ENCODE measurements at places on chromosomes 3 and 15.

GRCh38 chr3:10391391-10391790, 70.5 kb upstream of the SEC13 start:
- DNase-seq = no peak

- DNase-seq = no peak
Observed at GRCh38 chr3:177772908-177773557, 575.8 kb upstream of the TBL1XR1 start.

DNA sequence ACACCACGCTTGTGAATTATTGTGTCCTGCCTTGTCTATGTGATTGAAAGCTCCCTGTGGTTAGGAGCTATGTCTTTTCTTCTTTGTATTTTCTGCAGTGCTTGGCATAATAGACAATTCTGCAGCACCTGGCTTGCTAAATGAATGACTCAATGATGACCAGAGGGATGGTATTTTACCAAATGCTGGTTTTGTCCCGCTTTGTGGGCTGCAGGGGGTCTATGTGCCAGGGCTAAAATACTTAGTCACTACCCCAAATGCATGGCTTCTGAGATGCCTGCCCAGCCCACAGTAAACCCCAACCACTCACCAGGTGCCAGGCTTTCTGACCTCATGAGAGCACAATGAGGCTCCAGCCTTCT, 50.9 kb downstream of the BOC start:
- DNase-seq = no peak

- DNase-seq = peak; percentile 61
Observed at GRCh38 chr3:152352554-152352953, 83.8 kb downstream of the MBNL1 start.

DNA sequence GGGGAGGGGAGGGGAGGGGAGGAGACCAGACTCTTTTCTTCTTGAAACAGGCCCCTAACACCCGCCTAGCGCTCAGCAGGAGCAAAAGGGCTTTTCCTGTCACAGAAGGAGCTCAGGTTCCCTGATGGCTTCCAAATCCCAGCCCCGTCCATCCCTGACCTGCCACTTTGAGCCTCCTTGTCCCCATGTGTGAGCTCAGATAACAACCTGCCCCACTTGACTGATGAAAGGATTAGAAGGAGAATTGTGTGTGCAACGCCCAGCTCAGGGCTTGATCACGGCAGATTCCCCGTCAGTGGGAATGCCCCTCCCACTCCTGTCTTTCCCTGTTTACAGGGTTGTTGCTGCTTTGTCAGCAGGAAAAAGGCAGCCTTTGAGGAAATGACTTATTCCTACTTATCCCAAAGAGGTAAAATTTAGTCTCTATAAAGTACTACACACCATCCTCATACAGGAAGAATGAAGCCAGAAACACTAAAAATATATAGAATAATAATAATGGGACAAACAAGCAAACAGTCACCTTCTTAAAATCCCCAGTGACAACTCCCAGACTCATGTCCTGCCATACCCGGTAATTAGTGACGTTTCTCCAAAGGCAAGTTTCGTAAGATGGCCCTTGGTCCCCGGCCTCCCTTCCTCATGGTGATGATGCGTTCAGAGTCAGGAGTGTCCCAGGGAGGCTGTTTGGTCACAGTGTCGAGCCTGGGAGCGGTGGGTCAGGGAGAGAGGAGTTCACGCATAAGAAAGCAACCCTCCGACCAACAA, 6.1 kb upstream of the LRRC15 start:
- DNase-seq = no peak

DNA sequence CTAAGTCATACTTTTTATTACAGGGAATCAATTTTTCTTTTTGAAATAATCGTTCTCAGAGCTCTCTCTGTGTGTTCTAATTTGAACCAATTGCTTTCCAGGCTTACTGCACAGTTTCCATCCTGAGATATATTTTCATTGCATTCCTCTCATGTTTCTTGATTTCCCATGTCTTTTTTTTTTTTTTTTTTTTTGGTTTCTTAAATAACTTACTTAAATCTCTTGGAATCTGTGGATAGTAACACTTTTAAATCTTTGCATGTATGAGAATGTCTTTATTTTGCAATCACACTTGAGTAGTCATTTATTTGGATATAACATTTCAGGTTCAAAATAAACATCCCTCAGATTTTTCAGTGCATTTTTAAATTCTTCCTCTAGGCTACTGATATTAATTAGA, 14.5 kb upstream of the ABTB1 start:
- DNase-seq = no peak

DNA sequence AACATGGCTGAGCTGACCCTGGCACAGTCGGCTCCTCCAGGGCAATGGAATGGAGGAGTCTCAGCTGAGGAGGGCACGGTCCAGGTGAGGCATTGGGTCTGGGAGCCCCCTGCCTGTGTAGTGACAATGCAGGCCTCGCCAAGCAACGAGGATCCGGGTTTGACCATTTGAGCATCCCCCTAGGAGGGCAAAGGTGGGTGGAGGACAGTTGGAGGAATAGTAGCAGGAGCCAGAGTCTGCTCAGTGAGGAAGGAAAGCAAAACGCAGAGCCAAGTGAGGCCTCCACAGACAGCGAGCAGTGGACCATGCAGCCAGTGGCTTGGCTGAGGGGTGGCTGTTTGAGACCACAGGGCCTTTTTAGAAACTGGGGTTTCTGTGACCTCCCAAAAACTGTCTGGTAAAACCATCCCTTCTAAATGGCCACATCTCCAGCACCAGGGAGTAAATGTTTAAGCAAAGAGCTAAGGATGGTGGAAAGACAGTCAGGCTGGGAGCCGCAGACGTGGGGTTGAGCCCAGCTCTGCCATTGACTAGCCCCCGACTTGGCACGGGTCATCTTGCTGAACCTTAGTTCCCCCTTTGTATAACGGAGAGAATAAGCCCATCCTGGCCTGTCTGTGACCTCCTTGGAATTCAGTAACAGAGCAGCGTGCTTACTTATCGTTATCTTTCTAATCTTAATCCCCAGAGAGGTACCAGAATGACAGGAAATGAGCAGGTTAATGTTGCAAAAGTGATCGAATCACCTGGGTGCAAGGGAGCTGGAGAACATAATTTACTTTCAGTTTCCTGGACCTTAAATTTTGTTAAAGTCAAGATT, 46.8 kb downstream of the CMTM6 start:
- DNase-seq = peak; percentile 32

DNA sequence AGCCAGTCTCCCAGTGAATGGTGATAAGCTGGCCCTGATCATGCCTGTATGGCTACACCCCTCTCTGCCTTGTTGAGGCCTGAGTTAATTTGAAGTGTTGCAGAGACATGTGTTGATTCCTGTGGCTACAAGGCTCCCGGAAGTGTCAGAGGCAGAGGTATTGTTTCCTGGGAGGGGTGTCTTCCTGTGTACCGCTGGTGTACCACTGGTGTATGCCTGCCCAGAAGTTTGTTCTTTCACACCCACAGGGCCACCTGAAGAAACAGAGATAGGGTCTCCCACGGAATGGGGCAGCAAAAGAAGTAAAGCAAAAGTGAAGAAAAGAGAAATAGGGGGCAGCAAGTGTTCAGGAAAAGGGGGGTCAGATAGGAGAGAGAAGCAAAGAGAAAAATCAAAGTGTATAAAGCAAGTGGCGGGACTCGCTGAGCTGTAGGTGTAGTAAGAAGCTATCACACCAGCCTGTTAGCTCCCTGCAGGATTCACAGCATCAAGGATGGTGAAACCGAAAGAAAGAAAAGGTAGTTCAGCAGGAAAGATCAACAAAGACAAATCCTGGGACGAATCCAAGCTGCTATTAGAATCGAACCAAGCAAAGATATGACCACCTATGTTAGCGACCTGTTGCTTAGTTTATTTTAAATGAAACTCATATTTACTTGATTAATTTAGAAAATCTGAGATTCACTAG, 36.6 kb upstream of the CD47 start:
- DNase-seq = no peak

DNA sequence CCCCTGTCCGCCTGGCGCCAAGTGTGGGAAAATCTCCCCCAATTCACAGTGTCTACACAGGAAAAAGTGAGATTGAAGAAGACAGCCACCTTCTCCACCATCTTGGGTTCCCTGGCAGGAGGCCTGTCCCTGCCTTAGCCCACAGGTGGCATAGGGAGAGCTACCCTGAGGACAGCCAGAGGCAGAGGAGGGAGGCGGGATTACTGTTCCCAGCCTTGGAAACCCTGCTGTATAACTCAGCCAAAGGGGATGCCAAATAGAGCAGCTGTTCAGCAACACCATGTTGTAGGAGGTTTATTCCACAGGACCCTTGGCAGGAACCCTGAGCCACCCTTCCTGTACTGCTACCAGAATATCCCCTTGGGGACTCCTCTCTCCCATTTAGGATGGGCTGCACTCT, 54.8 kb downstream of the PAK2 start:
- no peak for DNase-seq

DNA sequence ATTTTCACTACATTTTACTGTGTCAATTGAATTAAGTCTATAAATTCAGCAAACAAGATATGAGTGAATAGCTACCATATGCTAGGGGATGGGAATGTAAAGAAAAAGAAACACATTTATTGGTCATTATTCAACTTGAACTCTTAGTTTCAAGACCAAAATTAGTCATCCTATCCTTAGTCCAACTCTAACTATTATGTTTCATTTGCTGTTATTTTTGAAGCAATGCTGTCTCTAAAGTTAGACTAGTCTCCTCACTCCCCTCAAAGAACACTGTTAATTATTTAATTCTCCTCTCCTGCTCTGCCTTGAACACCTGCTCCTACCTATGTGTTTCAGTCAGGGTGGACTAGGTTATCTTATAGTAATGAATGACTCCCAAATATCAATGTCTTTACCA, 920.9 kb downstream of the TUSC7 start:
- DNase-seq = no peak
